ENCODE measurements at places on chromosomes 2 and 18. TPM values are rescaled to one million over a fixed set of nuclear protein-coding genes. Genes with fewer than 3 reads are reported as not detected.

GRCh38 chr2:188786368-188786841, 187.8 kb upstream of the COL3A1 start:
- no peak overlapping the region for H3K4me3 ChIP-seq
- H3K27me3 ChIP-seq: no peaks in the 10 kb centered on the region
- no peak for DNase-seq
- no peaks in the 10 kb centered on the region for H3K4me1 ChIP-seq
- H3K36me3 ChIP-seq: no peaks in the 10 kb centered on the region

The RRM2 gene
- total RNA-seq: 425 TPM

DNA sequence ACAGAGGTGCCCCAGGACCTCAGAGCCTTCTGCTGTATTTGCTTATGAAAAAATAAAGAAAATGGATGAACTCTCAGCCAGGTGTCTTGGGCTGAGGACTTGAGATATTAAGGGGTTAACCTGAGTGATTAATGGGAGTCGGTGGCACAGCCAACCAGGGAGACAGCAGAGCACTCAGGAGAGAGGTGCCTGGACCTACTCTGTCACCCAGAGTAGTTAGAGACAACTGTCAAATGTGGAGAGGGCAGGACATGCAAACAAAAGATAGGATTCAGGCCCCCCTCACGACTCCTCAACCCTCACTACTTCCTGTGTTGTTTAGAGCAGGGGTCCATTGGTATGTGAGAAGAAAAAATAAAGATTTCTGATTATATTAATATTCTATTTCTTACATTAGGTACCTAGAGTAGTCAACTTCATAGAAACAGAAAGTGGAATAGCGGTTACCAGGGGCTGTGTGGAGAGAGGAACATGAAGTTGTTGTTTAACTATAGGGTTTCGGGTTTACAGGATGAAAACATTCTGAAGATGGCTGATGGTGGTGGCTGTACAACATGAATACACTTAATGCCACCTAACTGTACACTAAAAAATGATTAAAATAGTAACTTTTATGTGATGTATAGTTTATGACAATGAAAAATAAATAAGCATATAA, 28.6 kb upstream of the CETN1 start:
- H3K36me3 ChIP-seq: no peaks in the 10 kb centered on the region
- peaks cover 4% of the 10 kb centered on the region for H3K27me3 ChIP-seq
- DNase-seq: no peak
- no peak overlapping the region for H3K27ac ChIP-seq

DNA sequence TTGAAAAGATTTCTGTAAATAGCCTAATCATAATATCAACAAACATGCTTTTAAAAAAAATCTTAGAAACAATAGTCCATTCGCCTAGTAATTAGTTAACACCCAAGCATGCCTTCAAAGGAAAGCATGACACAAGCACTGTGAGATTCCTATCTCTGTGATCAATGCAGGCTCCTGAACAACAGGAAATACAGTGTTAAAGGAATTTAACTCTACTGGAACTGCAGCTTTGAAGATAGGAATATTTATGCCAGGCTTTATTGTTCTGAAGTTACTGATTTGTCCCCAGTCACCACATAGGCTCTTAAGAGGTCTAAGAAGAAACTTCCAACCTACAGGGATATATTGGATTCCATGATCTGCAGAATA, 15.4 kb upstream of the FAM124B start:
- DNase-seq: no peak
- no peak overlapping the region for H3K4me3 ChIP-seq
- no peaks in the 10 kb centered on the region for H3K36me3 ChIP-seq
- no peaks in the 10 kb centered on the region for H3K4me1 ChIP-seq

The EXOC6B gene
- 7.1 TPM for total RNA-seq

- no peaks in the 10 kb centered on the region for H3K27me3 ChIP-seq
- peaks cover 41% of the 10 kb centered on the region for H3K4me1 ChIP-seq
- H3K4me3 ChIP-seq: no peak overlapping the region
- DNase-seq: no peak
- no peaks in the 10 kb centered on the region for H3K36me3 ChIP-seq
Measured at GRCh38 chr2:218320704-218321336, 28.5 kb upstream of the TMBIM1 start.

The UPP2 gene
- not detected for total RNA-seq

The KLHL29 gene
- total RNA-seq: 0.13 TPM

- H3K27ac ChIP-seq: no peak overlapping the region
- H3K27me3 ChIP-seq: no peaks in the 10 kb centered on the region
- H3K36me3 ChIP-seq: no peaks in the 10 kb centered on the region
- DNase-seq: no peak
- H3K4me1 ChIP-seq: no peaks in the 10 kb centered on the region
Measured at GRCh38 chr18:45357686-45358470, 257.4 kb upstream of the SLC14A2 start.

GRCh38 chr18:53526101-53526870, 698.2 kb downstream of the MBD2 start:
- H3K27me3 ChIP-seq: no peaks in the 10 kb centered on the region
- H3K36me3 ChIP-seq: no peaks in the 10 kb centered on the region
- no peak for DNase-seq
- no peak overlapping the region for H3K4me3 ChIP-seq
- no peaks in the 10 kb centered on the region for H3K4me1 ChIP-seq

- H3K4me1 ChIP-seq: no peaks in the 10 kb centered on the region
- H3K27ac ChIP-seq: no peak overlapping the region
- no peak for DNase-seq
- no peak overlapping the region for H3K4me3 ChIP-seq
- H3K36me3 ChIP-seq: no peaks in the 10 kb centered on the region
Measured at GRCh38 chr2:158357699-158358098, 98.9 kb downstream of the CCDC148 start.

DNA sequence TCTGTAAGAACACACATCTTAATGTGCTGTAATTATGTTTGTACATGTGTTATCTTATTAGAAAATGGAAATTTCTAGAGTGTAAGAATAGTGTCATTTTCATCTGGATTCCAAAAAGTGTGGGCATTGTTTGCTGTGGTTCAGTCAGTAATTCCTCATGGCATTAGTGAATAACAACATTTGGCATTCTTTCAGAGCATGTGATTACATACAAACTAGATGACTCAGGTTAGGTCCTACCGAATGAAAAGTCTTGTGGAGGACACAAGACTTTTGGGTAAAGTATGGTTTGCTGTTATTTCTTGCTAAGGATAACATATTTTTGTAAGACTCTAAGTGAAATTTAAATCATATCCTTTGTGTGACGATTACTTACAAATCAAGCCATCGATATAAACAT, 593.1 kb upstream of the NRXN1 start:
- DNase-seq: no peak
- no peak overlapping the region for H3K4me3 ChIP-seq
- H3K27ac ChIP-seq: no peak overlapping the region
- H3K4me1 ChIP-seq: no peaks in the 10 kb centered on the region
- no peaks in the 10 kb centered on the region for H3K36me3 ChIP-seq

- DNase-seq: no peak
- H3K36me3 ChIP-seq: no peaks in the 10 kb centered on the region
- no peak overlapping the region for H3K27ac ChIP-seq
Measured at GRCh38 chr2:13768274-13768673, 864.2 kb upstream of the LRATD1 start.

The PCARE gene
- total RNA-seq: not detected

DNA sequence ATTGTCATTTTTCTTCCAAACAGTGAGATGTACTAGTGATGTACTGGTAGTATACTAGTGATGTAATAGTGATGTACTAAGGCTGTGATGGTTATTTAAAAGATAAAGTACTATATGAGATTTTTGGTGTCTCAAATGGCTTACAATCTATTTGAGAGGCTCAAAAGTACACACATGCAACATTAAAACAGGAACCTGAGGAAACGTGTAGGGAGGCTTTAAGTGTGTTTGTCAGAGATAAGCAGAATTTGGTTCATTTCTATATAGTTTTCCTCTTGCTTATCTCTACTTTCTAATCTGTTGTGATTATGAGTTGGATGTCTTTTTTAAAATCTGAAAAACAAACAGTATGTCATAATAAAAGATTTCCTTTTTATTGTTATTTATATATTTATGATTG, 100.9 kb upstream of the SERTAD2 start:
- no peak overlapping the region for H3K27ac ChIP-seq
- H3K36me3 ChIP-seq: no peaks in the 10 kb centered on the region
- no peak for DNase-seq
- H3K4me1 ChIP-seq: peaks cover 6% of the 10 kb centered on the region
